ENCODE measurements at places on chromosomes 1 and 21. TPM values are rescaled to one million over a fixed set of nuclear protein-coding genes. Genes with fewer than 3 reads are reported as not detected.

GRCh38 chr1:24732186-24732885, 12.9 kb upstream of the CLIC4 start:
- DNase-seq, result no peak

LENEP gene
- total RNA-seq, result not detected

GRCh38 chr1:146032631-146033219, 11.2 kb upstream of the HJV start:
- DNase-seq, result no peak

DNA sequence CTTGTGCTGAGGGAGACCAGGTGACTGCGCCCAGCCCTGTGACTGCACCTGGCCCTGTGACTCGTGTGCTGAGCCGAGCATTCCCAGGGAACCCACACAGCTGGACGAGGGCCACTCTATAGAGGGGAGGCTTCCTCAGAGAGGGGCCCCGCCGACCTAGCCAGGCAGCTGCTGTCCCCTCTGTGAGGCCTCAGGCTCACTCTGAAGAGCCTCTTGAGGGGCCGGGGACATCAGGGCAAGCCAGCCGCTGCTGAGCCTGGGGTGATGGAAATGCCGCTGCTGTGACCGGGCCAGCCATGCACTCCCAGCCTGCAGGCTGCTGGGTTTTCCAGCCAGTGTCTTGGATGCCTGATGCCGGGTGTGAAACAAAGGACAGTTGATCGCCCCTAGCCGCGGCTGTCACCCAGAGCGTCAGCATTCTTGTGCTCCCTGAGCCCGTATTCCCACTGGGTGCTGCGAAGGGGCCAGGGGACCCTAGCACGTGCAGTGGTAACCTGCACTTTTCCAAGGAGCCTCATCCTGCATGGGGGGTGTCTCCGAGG, 17.5 kb downstream of the PFKL start:
- DNase-seq, result no peak

KLF17 gene
- total RNA-seq, result not detected

GRCh38 chr1:6099787-6100765, 54.4 kb downstream of the KCNAB2 start:
- DNase-seq, result no peak

UBXN10 gene
- 0.96 TPM for total RNA-seq

DNA sequence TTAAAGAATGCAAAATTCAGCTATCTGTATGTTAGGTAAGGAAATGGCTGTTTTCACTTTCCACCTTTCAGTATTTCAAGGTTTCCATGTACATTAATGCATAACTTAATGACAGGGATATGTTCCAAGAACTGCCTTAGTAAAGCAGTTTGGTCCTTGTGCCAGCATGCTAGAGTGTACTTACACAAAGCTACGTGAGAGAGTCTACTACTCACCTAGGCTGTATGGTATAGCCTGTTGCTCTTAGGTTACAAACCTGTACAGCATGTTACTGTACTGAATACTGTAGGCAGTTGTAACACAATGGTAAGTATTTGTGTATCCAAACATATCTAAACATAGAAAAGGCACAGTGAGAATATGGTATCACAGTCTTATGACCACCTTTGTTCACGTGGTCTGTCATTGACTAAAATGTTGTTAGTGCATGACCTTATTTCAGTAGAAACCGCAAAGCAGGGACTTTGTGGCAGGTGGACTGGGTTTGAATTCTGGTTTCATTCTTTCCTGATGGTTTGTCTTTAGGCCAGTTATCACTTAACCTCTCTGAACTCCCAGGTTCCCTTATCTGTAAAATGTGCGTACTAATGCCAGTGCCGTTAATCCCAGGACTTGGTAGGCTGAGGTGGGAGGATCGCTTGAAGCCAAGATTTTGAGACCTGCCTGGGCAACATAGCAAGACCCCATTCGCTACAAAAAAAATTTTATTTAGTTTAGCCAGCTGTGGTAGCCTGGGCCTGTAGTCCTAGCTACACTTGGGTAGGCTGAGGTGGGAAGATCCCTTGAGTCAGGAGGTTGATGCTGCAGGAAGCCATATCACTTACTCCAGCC, 4.9 kb downstream of the SMYD2 start:
- no peak for DNase-seq

DNA sequence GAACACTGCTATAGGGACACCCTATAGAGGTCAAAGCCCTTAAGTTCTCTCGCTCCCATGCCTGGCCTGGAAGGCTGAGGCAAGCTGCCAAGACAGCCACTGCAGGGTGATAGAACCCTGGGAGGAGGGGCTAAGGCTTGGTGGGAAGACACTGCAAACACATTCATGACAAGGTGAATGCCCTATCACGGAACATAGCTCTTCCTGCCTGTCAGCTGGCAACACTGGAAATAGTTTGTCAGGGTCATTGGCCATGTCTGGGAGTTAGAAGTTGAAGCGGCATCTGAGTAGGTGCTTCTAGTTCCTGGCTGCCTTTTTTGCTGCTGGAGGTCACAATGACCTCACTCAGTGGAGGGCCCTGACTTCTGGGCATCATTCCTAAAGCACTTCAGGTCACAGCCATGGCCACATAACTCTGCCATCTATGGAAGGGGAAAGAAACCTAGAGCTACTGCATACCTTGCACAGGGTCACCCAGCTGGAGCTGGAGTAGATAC, 4.2 kb downstream of the FABP3 start:
- DNase-seq, result no peak

TNFSF18 gene
- total RNA-seq, result not detected

KCNE2 gene
- not detected for total RNA-seq

DNA sequence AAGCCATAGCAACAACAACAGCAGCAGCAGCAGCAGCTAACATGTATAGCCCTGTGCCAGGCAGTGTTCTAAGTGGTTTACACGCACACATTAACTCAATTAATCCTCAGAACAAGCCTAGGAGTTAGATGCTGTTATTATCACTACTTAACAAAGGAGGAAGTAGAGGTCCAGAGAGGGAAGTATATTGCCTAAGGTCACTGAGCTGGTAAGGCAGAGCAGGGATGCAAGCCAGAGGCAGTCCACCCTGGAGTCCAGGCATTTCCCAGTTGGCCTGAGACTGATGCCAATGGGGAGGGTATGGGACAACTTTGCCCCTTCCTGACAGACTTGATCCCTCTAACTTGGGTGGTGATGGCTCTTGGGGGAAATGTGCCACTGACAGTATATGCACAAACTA, 6.8 kb downstream of the CDC14A start:
- no peak for DNase-seq

DNA sequence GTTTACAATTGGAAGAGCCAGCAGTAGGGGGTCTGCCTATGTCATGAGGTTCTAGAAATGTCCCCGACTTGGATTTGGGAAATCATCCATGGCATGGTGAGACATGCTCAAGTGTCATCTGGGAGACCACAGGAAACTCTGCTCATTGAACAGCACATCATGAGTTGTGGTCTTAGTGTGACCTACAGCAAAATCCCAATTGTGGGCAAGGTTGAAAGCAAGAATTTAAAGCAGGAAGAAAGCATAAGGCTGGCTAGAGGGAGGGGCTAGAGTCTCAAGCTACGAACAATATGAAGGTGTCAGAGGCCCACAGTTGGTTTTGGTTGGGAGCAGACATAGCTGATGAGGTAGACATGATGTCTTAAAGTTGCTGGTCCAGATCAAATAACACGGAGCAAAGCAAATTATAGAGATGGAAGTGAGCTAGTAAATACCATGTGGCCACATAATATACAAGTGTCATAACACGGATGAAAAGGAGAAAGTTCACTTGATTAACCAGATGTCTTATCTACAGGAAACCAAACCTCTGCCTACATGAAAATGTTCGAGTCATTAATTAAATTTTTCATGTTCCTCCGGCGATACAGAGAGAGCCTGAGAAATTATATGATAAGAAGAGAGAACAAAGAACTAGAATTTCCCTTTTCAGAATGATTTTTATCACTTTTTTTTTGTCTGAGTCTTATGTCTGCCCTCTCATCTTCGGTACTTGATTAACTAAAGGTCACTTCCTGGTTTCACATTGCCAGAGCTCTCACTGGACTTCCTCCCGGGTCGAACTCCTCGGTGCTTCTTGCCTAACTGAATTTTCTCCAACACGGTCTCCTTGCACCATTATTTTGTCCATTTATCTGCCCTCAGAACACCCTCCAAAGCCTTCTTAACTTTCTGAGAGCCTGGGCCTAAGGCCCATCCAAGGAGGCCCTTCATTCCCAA, 67.5 kb upstream of the DUSP10 start:
- no peak for DNase-seq

- no peak for DNase-seq
Measured at GRCh38 chr1:152520561-152521090, 6.3 kb downstream of the CRCT1 start.

DNA sequence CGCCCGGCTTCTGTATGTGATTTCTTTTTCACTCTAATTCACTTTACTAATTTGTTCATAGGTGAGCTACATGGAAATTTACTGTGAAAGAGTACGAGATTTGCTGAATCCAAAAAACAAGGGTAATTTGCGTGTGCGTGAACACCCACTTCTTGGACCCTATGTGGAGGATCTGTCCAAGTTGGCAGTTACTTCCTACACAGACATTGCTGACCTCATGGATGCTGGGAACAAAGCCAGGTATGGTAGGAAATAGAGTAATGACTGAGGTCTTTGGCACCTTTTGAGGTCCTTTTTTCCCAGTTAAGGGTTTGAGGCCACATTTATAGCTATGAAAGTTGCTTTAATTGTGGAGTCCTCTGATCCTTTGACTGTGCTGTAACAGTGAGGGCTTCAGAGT, 56.9 kb downstream of the KIF1B start:
- DNase-seq, result no peak

OR10J1 gene
- not detected for total RNA-seq

- DNase-seq, result no peak
Measured at GRCh38 chr1:93662481-93663207, 19.0 kb downstream of the BCAR3 start.

GRCh38 chr1:27555700-27556424, 48.1 kb downstream of the AHDC1 start:
- no peak for DNase-seq
